ENCODE measurements at places on chromosomes 16 and 17. TPM values are rescaled to one million over a fixed set of nuclear protein-coding genes. Genes with fewer than 3 reads are reported as not detected.

Gene NHERF2
- 1.1 TPM for total RNA-seq

DNA sequence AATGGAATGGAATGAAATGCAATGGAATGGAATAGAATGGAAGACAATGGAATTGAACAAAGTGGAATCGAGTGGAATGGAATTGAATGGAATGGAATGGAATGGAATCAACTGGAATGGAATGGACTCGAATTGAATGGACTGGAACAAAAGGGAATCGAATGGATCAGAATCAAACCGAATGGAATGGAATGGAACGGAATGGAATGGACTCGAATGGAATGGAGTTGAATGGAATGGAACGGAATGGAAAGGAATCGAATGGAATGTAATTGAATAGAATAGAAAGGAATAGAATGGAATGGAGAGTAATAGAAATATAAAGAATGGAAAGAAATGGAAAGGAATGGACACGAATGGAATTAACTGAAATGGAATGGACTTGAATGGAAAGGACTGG, 475.2 kb upstream of the WSB1 start:
- no peak for DNase-seq
- H3K4me1 ChIP-seq, result no peaks in the 10 kb centered on the region
- no peaks in the 10 kb centered on the region for H3K36me3 ChIP-seq

Gene PLA2G10
- total RNA-seq, result not detected

- no peak for DNase-seq
- no peaks in the 10 kb centered on the region for H3K27me3 ChIP-seq
- no peaks in the 10 kb centered on the region for H3K4me1 ChIP-seq
- H3K27ac ChIP-seq, result no peak overlapping the region
Measured at GRCh38 chr16:83066881-83067280, 440.1 kb downstream of the CDH13 start.

Gene GPR179
- total RNA-seq, result 0.02 TPM

Gene KIF2B
- total RNA-seq, result not detected

DNA sequence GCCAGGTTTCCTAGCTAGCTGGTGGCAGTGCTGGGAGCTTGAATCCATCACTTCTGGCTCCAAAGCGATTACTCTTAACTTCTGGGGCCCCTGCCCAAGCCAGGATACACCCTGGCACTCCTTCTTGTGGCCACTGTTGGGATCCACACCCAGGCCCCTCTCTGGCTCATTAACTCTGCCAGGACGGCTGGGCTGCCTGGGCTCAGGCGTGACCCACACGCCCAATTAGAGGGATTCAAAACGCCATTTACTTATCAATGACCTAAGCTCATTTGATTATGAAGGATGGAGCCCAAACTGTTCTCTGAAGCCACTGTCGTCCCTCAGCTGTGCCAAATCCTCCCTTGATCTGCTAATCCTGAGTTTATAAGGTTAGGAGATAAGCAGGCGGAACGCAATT, 79.7 kb upstream of the BRD7 start:
- DNase-seq, result peak; percentile 2
- H3K27me3 ChIP-seq, result no peaks in the 10 kb centered on the region
- no peaks in the 10 kb centered on the region for H3K36me3 ChIP-seq
- H3K27ac ChIP-seq, result no peak overlapping the region
- peaks cover 4% of the 10 kb centered on the region for H3K4me1 ChIP-seq

DNA sequence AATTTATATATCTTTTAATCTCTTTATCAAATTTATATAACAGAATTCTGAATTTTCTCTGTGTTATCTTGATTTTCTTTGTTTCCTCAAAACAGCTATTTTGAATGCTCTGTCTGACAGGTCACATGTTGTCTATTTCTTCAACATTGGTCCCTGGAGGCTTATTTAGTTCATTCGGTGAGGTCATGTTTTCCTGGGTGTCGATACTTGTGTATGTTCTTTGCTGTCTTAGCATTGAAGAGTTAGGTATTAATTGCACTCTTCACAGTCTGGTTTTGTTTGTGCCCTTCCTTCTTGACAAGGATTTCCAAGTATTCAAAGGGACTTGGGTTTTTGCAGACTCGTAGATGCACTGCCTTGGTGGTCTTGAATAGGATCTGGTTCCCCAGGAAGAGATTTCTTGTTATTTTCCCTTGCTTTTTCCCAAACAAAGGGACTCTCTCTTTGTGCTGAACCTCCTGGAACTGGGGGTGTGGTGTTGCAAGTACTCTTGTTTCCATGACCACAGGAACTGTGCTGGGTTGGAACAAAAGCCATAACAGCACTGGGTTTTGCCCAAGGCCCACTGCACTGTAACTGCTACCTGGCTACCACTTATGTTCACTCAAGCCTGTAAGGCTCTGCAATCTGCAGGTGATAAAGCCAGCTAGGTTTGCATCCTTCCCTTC, 1483.0 kb downstream of the CDH8 start:
- H3K36me3 ChIP-seq, result no peaks in the 10 kb centered on the region
- no peaks in the 10 kb centered on the region for H3K4me1 ChIP-seq
- H3K27ac ChIP-seq, result no peak overlapping the region
- no peaks in the 10 kb centered on the region for H3K27me3 ChIP-seq
- DNase-seq, result no peak

- peak; percentile 92 for DNase-seq
- H3K27me3 ChIP-seq, result no peaks in the 10 kb centered on the region
- peaks cover 14% of the 10 kb centered on the region for H3K4me1 ChIP-seq
Measured at GRCh38 chr17:4806777-4807604, at the start of gene PLD2. Gene PLD2, plus strand, starts transcription at chr17:4807152. Its CDS starts 621 bp downstream, at chr17:4807773.

GRCh38 chr17:79108870-79109269, 34.2 kb downstream of the ENGASE start:
- peaks cover 4% of the 10 kb centered on the region for H3K27me3 ChIP-seq
- H3K36me3 ChIP-seq, result no peaks in the 10 kb centered on the region
- no peaks in the 10 kb centered on the region for H3K4me1 ChIP-seq
- no peak overlapping the region for H3K27ac ChIP-seq
- no peak for DNase-seq

DNA sequence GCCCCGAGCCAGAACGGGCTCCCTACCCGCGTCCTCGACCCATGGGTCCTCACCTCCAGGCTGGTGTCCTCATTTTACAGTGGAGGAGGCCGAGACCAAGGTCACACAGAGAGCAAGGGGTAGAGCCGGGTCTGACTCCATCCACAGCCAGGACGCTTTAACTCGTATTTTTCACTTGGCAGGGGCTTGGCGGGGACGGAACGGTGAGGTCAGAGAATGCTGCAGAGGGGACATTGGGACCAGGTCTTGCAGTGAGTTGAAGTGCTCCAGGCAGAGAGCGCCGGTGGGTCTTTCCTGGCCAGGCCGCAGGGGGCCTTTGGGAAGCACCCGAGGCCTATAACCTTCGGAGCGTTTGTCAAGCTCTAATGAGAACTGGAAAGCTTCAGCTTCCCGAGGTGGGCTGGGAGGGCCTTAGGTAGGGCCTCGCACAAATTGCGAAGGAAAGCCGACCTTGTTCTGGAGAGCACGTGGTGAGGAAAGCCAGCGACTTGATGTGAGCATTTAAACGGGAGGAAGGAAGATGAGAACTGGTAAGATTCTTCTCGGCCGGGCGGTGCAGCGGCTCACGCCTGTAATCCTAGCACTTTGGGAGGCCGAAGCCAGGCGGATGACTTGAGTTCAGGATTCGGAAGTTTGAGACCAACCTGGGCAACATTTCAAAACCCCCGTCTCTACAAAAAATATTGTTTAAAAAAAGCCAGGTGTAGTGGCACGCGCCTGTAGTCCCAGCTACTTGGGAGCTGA, 908 bp upstream of the CLUH start:
- peak overlapping the region; percentile 87 for H3K4me3 ChIP-seq
- no peak for DNase-seq
- H3K27me3 ChIP-seq, result no peaks in the 10 kb centered on the region
- peak overlapping the region; percentile 82 for H3K27ac ChIP-seq
- H3K4me1 ChIP-seq, result peaks cover 34% of the 10 kb centered on the region
- H3K36me3 ChIP-seq, result peaks cover 7% of the 10 kb centered on the region

All from activated CD4-positive, alpha-beta memory T cell treated with anti-CD3 and anti-CD28 coated beads for 36 hours (primary cell).